Adipocyte (in vitro differentiated cells): ENCODE measurements at places on chromosomes 1 and 21.

- DNase-seq: no peak
Observed at GRCh38 chr21:26096494-26097371, 73.8 kb downstream of the APP start.

GRCh38 chr1:6336776-6337622, 56.6 kb downstream of the ACOT7 start:
- DNase-seq: no peak

- DNase-seq: no peak
Observed at GRCh38 chr1:94614996-94615395, 73.4 kb upstream of the F3 start.

GRCh38 chr1:22876359-22877111, 96.1 kb downstream of the LACTBL1 start:
- peak; percentile 57 for DNase-seq

DNA sequence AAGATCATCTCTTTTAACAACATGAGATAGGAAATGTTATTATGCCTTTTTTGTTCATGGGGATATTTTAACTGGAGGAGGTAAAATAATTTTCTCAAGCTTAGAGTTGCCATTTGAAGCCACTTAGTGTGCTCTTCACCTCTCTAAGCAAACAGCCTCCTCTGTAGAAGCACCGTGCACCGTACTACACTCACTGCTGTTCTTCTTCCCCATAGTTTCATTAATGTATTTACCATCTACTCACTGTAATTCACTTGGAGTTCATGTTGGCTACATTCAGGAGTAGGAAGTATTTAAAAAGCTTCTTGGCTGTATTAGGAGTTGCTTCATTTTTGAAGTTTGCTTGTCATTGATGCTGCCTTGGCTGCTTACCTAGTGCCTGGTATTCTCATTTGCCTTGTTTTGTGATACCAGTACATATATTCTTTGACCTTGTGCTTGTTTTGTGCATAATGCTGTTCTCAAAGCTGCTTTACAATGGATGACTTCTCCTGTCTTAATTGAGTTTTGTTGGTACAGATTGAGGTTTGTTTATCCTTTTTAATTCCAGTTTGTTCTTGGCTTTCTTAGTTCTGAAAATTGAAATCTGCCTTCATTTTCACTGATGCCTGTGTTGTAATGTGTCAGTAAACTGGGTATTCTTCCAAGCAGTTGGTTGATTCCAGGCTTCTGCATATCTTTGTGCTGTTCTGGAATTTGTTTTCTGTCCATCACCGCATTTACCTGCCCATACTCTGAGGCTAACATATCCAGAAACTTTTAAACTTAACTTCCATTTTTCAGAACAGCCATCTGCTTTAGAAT, 240.4 kb downstream of the HMCN1 start:
- DNase-seq: no peak

DNA sequence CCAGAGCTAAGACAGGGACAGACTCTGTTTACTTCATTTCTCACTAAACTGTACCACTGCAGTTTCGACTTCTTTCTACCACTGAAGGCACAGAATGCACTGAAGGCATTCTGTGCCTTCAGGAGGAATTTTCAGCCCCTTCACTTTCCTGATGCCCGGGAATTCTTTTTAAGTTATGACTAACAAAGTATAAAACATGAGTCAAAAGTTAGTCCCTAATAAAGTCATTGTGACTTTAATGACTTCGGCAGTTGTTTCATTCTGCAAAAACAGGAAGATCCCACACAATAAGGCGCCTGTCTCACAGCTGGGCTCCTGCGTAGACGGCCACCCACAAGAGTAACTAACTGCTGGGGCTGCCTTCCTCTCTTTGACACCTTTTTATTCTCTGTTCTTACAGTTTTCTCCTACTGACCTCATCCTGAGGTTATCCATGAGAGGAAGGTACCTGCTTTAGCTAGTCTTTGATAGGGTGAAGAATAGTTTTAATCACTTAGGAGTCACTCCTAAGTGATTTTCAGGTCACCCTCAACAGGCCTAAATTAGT, 183.9 kb upstream of the SGIP1 start:
- DNase-seq: peak; percentile 44

DNA sequence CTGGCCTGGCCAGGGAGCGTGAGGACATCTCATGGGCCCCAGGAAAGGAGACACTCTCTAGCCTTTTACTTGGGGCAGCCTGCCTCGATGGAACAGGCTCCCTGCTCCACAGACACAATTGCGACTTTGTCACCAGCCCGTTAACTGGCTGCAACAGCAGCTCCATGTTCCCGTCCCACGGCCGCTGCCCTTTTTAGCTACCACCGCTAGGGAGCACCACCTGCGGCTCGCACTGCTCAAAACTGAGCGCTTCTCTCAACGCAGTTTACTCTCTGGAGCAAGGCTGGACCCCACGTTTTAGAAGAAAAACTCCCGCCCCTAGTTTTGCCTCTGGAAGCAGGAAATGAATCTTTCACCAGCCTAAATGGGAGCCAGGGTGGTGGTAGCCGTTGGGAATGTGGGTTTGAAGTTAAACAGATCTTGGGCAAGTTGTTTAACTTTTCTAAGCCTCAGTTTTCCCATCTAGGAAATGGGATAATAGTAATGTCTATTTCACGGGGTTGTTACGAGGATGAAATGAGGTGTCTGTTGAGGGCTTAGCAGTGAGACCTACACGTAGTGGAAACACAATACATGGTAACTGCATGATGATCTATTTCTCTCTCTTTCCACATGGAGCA, 3.5 kb upstream of the LRRC38 start:
- DNase-seq: no peak

DNA sequence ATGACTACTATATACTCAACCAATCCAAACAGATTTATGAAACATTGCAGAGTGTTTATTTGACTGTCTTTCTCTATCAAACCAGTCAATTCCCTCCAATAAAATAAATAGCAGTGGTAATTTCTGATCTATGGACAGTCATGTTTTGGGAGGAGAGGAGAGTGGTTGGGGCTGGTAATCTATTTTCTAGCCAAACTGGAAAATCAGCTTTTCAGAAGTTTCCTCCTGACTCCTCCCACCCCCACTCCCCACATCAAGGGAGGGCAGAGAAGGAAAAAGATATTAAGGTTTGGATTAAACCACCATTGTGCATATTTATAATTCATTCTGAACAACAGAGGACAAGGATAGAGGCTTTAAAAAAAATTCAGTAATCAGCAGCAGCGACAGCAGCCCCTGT, 69.4 kb upstream of the SOX13 start:
- no peak for DNase-seq

- no peak for DNase-seq
Observed at GRCh38 chr21:45577801-45578175, 35.5 kb upstream of the SLC19A1 start.

GRCh38 chr1:157773493-157774350, 3.2 kb downstream of the FCRL2 start:
- DNase-seq: no peak

- no peak for DNase-seq
Observed at GRCh38 chr21:45403133-45403824, 1.7 kb upstream of the COL18A1 start.

GRCh38 chr1:115678141-115678540, 36.4 kb downstream of the VANGL1 start:
- no peak for DNase-seq

DNA sequence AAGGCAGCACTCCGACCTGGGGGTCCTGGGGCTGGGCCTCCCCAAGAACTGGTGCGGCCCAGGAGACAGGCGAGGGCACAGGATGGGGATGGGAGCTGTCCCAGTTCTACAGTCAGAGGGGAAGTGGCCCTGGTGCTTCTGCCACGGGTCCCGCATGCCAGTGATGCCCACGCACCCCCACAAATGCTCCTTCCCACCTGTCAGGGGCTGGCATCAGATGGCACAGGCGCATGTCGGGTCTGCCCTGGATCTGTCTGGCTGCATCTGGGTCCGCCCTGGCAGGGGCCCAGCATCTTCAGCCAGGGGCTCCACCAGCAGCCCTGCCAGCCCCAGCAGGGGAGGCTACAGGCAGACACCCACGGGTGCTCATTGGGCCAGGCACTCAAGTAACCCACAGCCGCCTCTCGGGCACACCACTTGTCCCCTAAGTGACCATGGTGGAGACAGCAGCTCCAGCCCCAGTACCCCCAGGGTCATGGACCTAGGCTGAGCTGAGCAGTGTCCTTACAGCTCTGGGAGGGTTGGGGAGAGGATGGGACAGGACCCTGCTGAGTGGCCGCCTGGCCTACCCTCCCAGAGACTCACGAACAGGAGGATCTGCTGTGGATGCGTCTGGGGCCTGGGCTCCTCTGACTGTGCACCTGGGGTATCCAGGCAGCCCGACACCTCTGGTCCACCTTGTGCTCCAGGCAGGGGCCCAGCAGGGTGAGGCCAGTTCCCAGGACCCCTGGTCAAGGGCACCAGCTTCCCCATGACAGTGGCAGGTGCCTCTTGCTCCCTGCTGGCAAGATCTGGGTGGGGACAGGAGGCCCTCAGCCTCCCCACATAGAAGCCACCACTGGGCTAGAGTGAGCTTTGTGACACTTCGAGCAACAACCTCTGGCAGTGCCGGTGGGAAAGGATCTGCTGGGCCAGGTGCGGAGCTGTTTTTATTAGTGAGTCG, 5.4 kb downstream of the SMIM1 start:
- DNase-seq: no peak

DNA sequence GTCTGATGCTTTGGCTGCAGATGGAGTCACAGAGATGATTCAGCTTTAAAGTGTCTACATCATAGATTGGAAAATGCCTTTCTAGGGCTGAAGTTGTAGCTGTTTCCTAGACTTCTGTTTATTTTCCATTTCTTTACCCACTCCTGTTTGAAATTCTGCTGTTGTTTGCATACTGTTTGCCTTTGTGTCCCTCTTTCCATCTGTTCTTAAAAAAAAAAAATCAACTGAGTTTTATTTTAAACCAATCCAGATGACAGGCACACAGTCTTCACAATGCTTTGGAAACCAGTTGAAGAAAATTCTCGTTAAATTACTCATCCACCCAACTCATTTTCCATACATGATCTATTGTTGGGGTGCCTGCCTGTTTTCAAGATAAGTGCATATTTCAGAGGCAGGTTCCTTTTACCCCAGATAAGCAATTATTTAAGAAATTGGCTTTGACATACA, 245.9 kb downstream of the DISC1 start:
- DNase-seq: peak; percentile 65

DNA sequence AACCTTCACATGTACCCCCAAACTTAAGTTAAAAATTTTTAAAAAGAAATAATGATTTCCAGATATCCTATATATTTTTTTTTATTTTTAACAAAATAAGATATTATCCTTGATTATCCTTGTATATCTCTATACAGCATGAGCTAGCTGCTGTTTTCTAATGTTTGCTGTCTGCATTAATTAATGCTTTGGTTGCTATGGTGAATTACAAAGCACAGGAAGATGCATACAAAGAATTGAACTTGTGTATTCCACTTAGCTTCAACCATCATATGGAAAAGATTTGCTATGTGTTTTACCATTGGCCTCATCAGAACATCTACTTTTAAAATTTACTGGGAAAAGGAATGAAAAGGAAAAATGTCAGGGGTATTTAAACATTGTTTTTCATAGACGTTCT, 35.4 kb downstream of the VPS45 start:
- DNase-seq: no peak

- no peak for DNase-seq
Observed at GRCh38 chr1:90831910-90832309, 114.8 kb upstream of the BARHL2 start.

GRCh38 chr1:51924455-51924854, 45.9 kb upstream of the NRDC start:
- peak; percentile 45 for DNase-seq

GRCh38 chr21:27840262-27840661, 873.4 kb upstream of the ADAMTS5 start:
- DNase-seq: no peak

DNA sequence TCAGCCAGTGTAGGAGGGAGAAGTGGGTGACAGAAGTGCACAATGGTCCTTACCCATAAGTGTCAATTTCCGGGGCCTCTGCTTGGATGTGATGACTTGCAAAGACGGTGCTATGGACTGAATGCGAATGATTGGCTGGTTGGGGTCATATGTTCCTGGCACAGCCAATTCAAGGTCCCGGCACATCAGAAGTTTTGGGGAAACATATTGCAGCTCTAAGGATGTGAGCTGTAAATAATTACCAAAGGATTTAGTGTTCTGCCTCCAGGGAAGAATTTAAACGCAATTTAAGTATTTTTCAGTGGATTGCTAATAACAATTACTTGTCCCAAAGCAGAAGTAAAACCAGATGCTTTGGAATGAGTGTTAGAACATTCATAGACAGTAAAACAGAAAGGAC, 26.9 kb upstream of the EXOSC10 start:
- DNase-seq: peak; percentile 15

- no peak for DNase-seq
Observed at GRCh38 chr1:5901841-5902240, 90.4 kb downstream of the NPHP4 start.

GRCh38 chr1:219753914-219754313, 141.0 kb upstream of the ZC3H11B start:
- no peak for DNase-seq

- DNase-seq: peak; percentile 65
Observed at GRCh38 chr1:209335178-209335577, 248.3 kb upstream of the CAMK1G start.

DNA sequence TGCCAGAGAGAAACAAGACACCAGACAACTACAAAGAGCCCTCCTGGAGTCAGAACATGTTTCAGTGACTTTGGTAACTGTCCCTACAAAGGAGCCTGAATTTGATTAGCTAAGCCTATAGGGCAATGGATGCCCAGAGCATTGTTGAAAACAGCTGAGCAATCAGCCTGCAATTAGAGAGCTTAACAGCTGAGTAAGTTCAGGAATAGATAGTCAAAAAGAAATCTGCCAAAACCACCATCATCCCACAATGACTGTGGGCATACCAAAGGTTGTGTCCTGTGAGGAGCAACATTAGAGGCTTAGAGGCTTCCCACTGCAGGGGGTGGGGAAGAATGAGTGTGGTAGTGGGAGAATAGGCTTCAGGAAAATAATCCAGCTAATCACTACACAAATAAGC, 32.1 kb downstream of the SH3BP5L start:
- DNase-seq: no peak

GRCh38 chr1:76267631-76268030, 193.1 kb downstream of the ST6GALNAC3 start:
- DNase-seq: no peak

- DNase-seq: no peak
Observed at GRCh38 chr21:31162079-31162699, 123.9 kb upstream of the KRTAP19-8 start.

DNA sequence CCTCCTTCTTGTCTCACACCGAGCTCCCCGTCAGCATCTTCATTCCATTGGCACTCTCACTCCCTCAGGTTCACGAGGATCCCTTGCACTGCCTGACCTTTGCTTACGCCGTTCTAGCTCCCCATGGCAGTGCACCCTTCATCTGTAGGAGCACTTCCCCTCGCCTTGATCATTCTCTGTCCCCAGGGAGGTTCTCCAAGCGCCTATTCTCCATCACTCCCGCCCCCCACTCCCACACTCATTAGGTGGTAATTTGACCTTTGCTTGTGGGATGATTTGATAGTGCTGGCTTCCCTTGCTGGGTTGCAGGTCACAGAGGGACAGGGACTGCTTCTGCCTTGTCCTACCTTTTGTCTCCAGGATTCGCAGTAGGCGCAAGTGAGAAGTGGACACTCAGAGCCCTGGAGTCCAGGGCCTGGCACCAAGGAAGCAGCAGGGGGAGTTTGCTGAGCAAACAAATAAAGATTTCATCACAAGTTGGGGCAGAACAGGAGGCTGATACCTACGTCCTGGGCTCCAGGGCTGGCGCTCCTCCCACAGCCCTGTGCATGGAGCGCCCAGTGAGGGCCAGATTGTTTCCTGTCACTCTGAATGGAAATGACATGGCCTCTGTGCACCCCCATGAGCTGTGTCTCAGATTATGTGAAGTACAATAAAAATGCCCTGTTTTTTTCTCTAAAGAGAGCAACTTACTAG, 82.0 kb upstream of the RUNX3 start:
- no peak for DNase-seq
